ENCODE measurements at places on chromosomes 4 and X. TPM values are rescaled to one million over a fixed set of nuclear protein-coding genes. Genes with fewer than 3 reads are reported as not detected.

- no peak for DNase-seq
Observed at GRCh38 chrX:70504772-70505450, 60.3 kb downstream of the DLG3 start.

DNA sequence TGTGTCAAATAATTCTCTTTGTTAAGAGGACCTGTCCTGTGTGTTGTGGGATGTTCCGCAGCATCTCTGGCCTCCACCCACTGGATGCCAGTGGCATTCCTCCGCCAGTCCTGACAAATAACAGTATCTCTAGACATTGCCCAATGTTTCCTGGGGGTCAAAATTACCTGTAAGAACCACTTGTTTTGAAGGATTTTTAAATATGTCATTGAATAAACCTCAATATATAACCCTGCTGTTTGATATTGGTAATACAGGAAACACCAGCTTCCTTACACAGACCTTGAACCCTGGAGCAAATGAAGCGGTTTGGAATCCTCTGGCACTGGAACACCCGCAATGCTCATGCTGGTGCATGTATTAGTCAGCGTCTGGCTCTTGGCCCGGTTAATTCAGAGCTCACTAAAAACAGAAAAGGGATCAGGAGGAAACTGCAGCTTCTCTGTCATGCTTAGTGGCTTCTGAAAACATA is 101.3 kb downstream of the TBL1X start:
- no peak for DNase-seq

DNA sequence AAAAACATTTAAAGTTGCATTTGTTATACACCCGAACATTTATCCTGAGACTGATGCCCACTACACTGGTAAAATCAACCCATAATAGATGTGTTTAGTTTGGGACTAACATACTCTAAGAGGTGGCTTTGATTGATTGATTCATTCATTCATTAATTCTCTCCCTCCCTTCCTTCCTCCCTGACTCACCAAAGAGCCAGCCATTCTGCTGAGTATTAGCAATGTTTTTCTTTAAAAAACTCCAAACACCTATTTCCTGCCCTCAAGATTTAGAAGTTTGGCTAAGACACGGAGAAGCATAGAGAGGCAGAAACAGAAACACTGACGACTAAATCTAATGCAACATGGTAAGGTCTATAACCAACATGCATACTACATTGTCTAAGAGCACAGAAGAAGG is 88.9 kb downstream of the RASL11B start:
- no peak for DNase-seq

- no peak for DNase-seq
Observed at GRCh38 chr4:1684506-1685234, 557 bp upstream of the FAM53A start.

- no peak for DNase-seq
Observed at GRCh38 chr4:1572010-1572385, 112.1 kb downstream of the FAM53A start.

- DNase-seq, result no peak
Observed at GRCh38 chrX:2517055-2517454, 16.3 kb upstream of the DHRSX start.

- no peak for DNase-seq
Observed at GRCh38 chr4:171880136-171880535, 66.9 kb downstream of the GALNTL6 start.

GRCh38 chr4:67723949-67724348 is 23.0 kb upstream of the UBA6 start:
- no peak for DNase-seq

DNA sequence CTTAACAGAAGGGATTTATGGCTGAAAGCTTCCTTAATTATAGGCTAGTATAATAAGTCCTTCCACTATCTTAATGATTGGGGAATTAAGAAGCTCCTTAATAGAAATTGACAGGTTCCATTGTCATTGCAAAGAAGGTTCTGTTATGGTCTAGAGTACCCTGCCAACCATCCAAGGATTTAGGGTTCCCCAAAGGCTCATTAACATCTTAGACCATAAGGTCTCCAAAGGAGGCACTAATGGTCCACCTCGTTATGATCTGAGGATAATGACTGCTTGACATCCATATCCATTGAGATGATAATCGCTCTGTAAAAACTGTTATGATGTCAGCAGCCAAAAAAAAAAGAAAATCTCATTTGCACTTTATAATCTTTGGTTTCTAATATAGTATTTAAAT is 441.6 kb downstream of the GBA3 start:
- DNase-seq, result no peak

GRCh38 chr4:150580306-150580705 is 1.6 kb upstream of the MAB21L2 start:
- DNase-seq, result no peak

GRCh38 chr4:137968956-137969678 is 273.0 kb downstream of the SLC7A11 start:
- no peak for DNase-seq

DNA sequence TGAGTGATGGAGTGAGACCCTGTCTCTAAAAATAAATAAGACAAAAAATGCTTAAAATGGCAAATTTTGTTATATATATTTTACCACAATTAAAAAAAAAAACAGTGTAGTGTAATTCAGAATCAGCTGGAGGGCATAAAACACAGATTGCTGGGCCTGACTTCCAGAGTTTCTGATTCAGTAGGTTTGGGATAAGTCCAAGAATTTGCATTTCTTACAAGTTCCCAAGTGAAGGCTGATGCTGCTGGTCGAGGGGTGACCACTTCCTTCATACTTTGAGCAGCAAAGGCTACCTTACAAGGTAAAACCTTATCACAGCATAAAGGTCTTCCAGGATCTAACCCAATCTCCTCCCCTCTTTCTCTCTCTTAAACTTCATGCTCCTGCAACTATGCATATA is 40.7 kb downstream of the KLHL8 start:
- DNase-seq, result no peak

DNA sequence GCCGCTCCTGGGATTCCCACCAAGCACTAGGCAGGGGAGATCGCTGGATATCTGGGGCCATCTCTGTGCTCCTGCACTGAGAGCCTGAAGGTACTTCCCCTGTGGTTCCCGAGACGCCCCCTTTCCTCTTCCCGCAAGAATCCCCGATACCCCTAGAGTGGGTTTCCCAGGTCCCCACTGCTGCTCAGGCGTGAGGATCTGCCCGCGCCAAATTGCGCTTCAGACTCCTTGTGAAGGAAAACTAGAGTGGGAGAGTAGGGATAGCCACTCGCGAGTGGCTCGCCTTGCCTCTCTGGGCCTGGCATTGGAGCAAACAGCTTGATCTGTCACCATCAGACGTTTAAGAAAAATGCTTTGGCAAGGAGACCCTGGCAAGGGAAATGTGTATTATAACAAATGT is 1.5 kb downstream of the IL1RAPL2 start:
- no peak for DNase-seq

The TCEAL2 gene
- polyA plus RNA-seq, result not detected

The SLITRK4 gene
- polyA plus RNA-seq, result not detected

The EPHA5 gene
- not detected for polyA plus RNA-seq

The KDR gene
- polyA plus RNA-seq, result not detected

The HS6ST2 gene
- not detected for polyA plus RNA-seq

The TCEAL5 gene
- not detected for polyA plus RNA-seq
